ENCODE measurements at places on chromosomes 3 and 15.
A peak's percentile ranks its signal among the peaks of the same experiment; 100 is the strongest.

GRCh38 chr3:68136411-68136810, 482.0 kb upstream of the SUCLG2 start:
- no peak for DNase-seq

DNA sequence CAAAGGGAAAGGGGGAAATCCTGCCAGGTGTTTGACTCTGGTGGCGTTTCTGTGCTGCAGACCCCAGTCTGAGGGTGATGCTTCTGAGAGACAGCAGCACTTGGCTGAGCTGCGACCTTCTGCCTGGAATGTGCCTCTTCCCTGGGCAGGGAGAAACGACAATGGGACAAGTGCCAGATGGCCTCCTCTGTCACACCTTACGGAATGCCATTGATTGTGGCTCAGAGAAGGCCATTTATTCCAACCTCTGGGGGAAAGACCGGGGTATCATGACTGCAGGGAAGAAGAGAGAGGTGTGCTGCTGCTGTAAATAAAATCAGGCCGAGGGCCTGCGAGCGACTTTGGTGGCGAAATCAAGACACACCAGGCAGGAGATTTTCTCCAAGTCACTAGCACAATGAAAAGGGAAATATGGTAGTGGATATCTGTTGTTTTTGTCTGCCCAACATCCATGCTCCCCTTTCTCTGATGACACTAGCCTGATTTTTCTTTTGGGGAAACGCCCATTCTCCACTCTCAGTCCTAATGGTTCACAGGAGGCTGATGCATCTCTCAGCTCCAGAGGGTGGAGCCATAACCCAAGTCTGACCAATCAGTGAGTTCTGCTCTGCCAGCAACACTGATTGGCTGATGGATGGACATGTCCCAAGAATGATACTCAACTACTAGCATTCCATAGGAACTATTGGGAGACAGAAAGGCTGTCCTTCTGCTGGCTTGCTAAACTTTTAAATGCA, 336.1 kb downstream of the FOXP1 start:
- no peak for DNase-seq

DNA sequence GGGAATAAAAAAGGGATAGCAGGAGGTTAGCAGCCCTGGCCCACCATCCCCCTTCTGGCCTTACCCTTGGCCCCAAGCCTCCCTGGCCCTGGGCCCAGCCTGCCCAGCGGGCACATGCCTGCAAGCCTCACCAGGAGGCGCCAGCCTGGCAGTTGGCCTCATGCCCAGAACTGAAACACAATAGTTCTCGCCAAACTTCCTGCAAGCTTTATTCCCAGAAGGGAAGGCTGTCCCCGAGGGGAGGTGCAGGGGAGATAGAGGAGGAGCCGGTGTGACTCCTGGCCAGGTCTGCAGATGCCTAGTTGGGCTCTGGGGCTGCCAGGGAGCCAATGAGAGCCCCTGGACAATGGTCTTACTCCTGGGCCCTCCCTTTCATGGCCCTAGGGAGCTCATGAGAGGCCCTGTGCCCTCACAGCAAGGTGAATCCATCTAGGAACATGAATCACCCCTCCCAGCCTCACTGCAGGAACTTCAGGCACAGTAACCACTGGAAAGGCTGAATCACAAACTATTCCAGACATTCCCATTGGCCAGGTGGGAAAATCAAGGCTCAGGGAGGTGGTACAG, 4.0 kb downstream of the CCDC33 start:
- no peak for DNase-seq

DNA sequence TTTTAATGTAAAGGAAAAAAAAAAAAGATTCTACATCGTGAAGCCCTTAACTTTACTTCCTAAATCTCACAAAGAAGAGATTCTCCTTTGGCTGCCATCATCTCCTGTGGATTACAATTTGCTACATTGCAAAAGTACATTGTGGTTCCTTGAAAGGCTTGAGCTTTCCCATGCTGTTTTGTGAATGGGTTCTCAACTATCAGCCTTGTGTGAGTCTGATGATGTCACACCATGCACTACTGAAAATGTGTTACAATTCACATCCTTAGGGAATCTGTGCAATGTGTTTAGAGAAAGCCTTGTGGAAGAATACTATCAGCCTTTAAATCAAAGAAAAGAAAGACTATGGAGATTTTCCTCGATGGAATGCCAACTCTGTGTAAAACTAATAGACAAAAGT, 510.0 kb upstream of the ALCAM start:
- no peak for DNase-seq

DNA sequence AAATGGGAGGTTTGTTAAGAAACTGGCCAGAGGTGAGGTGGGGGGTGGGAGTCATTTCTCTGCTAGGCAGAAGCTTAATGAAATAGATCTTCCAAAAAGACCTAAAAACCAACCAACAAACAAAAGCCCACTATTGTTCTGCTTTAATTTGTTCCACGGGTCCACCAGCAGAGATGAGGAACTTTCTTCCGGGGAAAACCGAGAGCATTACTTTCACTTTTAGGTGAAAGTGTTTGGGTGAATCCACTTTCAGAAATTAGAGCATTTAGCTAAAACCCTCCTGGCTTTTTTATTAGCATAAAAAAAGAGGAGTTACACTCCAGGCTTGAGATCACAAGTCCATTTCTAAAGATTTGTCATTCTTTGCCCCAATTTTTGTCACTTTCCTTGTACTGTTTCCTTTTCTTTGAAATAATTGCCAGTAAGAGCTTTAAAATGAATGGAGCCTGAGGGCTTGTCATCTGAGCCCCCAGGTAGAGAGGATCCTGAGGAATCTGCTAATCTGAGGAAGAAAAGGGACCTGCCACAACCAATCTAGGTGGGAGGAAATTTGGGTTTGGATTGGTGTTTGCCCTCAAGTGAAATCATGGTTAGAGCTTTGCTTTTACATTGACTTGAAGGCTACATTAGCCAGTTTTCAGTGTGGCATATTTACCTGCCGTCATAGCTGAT, 667.6 kb downstream of the NAALADL2 start:
- DNase-seq = peak; percentile 43

DNA sequence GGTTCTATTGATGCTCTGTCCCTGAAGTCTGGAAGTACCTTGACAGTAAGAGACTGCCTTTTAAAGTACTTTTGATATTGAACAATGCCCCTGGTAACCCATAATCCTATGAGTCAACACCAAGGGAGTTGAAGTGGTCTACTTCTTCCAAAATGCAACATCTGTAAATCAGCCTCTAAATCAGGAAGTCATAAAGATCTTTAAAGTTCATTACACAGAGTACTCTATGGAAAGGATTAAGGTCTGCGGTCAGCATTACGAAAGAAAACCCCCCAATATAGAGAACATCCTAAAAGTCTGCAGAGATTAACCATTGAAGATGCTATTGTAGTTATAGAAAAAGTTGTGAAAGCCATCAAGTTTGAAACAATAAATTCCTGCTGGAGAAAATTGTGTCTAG, 52.7 kb upstream of the CMC1 start:
- DNase-seq = no peak

DNA sequence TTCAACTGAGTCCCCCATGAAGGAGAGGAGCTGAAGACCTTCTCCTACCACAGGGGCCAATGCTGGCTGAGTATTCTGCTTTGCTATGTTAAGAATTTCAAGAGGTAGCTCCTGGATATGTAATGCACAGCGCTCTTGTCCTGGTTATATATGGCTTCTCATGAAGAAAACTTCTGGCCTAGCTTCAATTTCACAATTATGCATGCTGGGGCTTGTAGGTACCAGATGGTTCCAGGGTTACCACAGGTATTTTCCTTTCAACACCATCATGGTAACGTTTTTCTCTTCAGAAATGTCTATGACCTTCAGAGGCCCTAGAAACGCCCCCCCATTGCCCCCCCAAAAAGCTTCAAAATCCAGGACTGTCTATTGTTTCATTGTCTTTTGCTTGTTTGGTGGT, 311.7 kb upstream of the ICE2 start:
- DNase-seq = no peak

DNA sequence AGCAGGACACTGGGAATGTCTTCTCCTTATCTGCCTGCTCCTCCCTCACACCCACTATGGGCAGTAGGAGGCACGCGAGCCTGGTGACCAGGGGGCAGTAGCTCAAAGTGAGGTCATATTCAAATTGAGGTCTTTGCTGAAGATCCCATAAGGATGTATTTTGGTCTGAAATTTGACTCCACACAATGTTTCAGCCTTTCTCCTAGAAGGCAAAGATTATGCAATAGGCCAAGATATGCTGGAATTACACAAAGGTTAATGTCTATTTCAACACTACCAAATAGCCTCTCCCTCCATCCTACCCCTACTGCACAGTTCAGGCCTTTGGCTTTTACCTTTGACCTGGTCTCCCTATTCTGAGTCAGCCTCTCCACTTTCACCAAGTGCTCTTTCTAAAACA, 203.0 kb downstream of the TIGIT start:
- DNase-seq = no peak

DNA sequence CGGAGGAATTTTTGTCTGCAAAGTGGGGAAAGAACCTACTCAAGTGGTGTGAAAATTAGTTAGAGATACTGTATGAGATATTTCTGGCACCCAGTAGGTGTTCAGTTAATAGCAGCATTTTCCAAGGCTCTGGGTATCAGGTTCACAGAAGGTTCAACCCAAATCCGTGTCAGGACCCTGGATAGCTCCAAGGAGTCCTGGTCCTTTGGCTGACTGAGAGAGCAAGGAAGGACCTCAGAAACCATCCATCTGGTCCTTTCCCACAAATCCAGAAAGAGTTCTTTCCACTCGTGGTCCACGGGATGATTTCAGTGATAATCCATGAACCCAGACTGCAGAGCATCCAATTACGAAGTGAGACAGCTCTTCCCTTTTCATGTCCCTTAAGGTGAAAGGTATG, 51.4 kb downstream of the SLC6A11 start:
- peak; percentile 33 for DNase-seq

GRCh38 chr3:162799910-162800309, 1303.3 kb downstream of the OTOL1 start:
- no peak for DNase-seq

GRCh38 chr15:51621936-51622603, 501 bp downstream of the DMXL2 start:
- DNase-seq = peak; percentile 92

GRCh38 chr15:28896951-28897350, 11.2 kb downstream of the APBA2 start:
- DNase-seq = no peak

- peak; percentile 53 for DNase-seq
Measured at GRCh38 chr3:108292450-108292849, 3.9 kb upstream of the HHLA2 start.

GRCh38 chr3:124620600-124621063, 109.6 kb upstream of the UMPS start:
- DNase-seq = peak; percentile 93

DNA sequence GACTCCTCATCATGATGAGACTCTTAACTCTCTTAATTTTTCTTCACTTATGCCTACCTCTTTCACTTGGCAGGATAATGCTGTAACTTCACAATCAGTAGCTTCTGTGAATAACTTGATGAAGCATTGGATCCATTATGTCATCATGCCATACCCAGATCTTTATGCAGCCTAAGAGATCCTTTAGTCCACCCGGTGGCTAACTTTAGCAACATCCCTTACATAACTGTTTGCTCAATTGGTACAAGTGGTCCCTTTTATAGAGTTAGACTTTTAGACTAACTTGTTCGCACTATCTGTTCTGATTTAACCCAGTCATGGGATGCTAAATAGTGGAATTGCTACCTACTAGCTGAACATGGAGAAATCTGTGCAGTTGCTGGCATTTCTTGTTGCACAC, 184.5 kb downstream of the USP13 start:
- peak; percentile 23 for DNase-seq

GRCh38 chr3:47802734-47803479, at the start of gene DHX30:
Gene DHX30, plus strand, starts transcription at chr3:47803138. Its CDS starts 7,546 bp downstream, at chr3:47810684.
- DNase-seq = peak; percentile 95

- DNase-seq = no peak
Measured at GRCh38 chr3:168061332-168061996, 34.3 kb downstream of the GOLIM4 start.

- DNase-seq = no peak
Measured at GRCh38 chr15:65180167-65180566, 5.0 kb downstream of the CLPX start.

DNA sequence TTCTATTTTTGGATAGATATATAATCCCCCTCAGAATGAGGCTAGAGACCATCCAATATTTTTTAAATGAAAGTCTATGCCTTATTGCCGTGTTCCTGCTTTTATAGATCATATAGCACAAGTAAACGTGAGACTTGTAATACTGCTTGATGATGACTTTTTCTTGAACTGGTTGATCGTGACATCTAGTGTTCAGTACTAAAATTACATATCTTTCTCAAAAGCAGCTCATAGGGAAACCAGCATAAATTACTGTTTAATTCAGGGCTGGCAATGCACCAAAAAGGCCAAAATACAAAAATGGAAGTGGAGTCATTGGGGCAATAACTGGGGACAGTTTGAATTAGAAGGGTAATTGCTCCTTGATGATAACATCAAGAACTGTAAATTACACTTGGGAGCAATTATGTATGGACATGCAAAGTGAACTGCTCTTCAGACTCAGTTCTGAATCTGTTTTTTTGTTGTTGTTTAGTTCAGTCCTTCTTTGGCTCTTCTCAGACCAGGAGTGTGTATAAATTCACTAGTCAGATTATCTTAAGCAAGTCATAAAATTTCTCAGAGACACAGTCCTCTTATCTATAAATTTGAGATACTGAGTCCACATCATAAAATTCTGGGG, 325.3 kb downstream of the THSD4 start:
- DNase-seq = peak; percentile 36

DNA sequence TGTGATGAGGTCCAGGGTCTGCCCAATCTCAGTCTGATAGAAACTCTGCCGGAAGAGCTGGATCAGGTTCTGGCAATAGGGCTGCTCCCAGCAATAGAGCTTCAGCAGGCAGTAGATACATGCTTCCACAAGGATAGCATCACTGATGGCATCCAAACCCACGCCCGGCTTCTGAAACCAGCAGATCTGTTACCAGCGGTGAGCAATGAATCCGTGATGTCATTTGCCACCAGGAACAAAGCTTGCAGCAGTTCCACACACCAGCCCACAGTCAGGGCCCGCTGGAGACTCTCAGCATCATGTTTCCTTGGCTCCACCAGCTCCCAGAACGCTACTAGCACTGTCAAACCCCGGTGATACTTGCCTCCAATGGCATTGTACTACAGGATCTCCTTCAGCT, 19.3 kb upstream of the TTBK2 start:
- DNase-seq = no peak

- peak; percentile 89 for DNase-seq
Measured at GRCh38 chr15:66369773-66370651, 13.5 kb upstream of the TIPIN start.

DNA sequence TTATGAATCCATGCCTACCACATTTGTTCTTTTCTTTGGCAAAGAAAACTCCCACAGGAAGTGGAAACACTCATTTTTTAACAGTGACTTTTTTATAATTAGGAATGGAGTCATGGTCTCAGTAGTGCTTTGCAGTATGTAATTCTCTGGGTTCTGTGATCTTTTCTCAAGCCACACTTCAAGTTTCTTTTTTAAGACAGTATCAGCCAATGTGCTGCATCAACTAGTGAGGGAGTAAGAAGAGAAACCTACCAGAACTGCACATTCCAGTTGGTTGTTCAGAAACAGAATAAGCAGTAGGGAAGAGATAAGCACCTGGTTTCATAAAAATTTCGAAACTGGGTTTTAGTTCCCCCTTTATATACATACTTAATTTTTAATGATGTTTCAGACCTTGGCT, 126.3 kb downstream of the FOXB1 start:
- DNase-seq = no peak
